T47D (cell line): ENCODE measurements at places on chromosomes 7 and 10.

DNA sequence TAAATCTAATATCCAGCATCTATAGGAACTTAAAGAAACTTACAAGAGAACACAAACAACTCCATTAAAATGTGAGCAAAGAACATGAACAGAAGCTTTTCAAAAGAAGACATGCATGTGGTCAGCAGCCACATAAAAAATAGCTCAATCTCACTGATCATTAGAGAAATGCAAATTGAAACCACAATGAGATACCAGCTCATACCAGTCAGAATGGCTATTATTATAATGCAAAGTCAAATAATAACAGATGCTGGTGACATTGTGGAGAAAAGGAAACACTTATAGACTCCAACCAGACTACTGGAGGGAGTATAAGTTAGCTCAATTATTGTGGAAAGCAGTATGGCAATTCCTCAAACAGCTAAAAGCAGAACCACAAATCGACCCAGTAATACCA, 1314.5 kb downstream of the XPNPEP1 start:
- no peak for DNase-seq

- no peak for DNase-seq
These were observed 342.9 kb downstream of the CALN1 start for GRCh38 chr7:72069263-72069662.

DNA sequence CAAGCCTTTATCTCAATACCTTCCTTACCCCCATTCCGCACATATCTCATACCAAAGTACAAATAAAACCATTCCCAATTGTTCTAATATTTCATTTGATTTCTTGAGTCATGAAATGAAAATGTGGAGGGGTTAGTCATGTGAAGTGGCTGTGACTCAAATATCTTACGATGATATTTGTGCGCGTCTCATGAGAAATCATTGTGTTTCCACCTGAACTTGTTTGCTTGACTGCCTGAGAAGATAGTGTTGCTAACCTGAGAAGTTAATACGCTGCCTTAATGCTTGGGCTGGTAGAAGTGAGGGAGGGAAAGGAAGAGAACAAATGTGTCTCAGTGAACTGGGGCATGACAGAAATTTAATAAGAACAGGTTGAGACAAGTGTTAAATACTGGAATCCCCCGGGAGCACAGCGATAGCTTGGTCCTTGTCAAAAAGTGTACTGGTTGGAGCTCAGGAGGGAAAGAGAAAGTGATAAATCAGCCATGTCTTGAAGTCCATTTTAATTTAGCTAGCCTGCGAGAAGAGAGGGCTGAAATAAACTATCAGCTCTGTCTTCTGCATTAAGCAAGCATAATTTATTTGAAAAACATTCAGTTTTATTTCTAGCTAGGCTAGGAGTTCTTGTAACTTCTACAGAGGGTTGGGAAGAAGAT, 7.2 kb upstream of the EPHA1 start:
- no peak for DNase-seq

DNA sequence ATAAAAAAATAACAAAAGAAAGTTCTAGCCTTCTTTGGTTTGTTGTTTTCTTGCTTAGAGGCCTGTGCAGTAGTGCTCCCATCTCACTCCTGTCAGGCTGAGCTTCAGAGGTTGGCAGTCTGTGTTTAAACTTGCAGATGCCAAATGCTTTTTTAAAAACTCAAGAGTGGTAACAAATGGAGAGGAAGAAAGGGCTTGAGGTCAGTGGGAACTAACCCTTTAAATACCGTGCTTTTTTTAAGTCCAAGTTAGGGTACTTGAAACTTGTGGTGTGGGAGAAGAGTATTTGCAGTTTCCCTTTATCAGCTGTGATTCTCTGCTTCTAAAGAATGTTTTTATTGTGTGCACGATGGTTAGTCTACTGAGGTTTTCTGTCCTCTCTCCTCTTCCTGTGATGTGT, 29.4 kb downstream of the ZRANB1 start:
- DNase-seq = no peak

GRCh38 chr7:151865070-151865670, 11.7 kb downstream of the PRKAG2 start:
- DNase-seq = no peak

DNA sequence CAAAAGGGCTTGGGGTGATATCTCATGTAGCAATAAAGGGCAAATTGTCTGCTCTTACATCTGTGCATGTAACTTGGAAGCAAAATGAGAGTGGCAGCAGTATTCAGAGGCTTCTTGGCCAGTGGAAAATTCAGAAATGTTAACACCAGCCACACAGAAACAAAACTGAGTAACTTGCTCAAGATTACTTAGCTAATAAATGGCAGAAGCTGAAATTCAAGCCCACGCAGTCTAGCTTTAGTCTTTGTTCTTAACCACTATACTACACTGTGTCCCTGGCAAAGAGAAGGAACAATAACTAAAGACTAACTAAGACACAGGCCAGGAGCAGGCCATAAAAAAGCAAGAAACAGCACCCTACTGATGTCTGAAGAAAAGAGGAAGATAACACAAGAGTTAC, 185.9 kb upstream of the ASAH2 start:
- DNase-seq = no peak

DNA sequence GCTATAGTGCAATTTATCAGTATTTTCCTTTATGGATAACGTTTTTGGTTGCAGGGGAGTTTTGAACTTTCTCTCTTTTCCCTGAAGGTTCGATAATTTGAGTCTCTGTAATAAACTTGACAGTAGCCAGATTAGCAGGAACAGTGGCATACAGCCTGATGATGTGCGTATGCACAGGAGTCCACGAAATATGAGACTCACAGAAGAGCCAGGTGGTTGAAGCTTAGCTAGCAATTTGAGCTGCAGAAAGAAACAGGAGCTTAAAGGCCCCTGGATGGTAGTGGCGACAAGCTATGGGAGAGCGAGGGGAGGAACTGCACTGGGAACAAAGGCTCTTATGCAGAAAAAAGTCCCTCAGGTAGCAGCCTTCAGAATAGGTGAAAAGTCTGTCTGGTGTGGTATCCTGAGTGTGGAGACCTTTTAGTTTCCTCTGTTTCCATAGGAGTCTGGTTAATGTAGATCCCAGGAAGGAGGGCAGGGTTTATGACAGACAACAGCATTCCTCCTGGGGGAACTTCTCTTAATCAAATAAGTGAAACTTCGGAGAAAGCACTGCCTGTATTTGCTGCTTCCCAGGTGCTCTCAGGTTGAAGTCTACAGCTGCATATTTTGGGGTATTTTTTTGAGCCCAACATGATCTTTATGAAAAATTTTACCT, 32.7 kb downstream of the FANK1 start:
- DNase-seq = no peak

DNA sequence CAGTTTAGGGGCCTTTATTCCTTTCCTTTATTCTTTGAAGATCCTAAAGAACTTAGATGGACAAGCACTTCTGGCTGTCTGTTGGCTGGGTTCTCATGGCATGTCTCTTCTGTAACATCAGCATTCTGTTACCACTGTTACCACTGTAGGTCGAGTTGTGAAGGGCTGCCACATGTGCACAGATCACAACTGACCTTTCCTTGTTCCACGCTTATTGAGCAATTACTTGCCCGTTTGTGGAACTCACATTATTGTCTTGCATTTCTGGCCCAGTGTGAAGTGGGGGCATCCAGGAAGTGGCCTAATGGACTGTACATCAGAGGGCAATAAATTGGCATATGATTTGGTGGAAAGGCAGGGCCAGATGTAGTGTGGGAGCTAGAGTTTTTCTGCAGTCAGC, 23.7 kb downstream of the GBF1 start:
- DNase-seq = no peak

- DNase-seq = no peak
These were observed 19.9 kb downstream of the HABP2 start for GRCh38 chr10:113572520-113573290.

- no peak for DNase-seq
These were observed 27.1 kb upstream of the TNRC18 start for GRCh38 chr7:5450549-5451327.

- DNase-seq = no peak
These were observed 22.1 kb downstream of the BAG3 start for GRCh38 chr10:119673271-119673670.

GRCh38 chr7:33562996-33563395, 342.3 kb upstream of the BMPER start:
- no peak for DNase-seq

- DNase-seq = no peak
These were observed 3.0 kb upstream of the FGF8 start for GRCh38 chr10:101778781-101779543.

DNA sequence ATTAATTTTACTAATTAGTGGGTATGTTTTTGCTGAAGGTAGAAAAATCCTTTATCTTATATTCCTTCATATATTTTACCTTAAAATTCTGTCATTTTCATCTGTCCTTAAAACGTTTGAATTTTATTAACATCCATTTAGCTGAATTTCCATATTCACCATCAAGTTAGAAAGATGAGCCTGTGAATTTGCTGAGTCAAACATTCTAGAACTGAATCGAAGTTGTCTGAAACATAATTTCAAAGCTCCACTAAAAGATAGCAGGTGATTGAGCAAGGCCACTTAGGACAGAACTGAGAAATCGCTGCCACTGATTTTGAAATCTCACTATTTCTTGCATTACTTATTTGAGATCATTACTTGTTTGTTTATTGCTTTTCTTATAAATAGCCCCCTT, 17.5 kb downstream of the HGF start:
- DNase-seq = no peak

GRCh38 chr10:78450807-78451485, 417.3 kb downstream of the RPS24 start:
- no peak for DNase-seq

DNA sequence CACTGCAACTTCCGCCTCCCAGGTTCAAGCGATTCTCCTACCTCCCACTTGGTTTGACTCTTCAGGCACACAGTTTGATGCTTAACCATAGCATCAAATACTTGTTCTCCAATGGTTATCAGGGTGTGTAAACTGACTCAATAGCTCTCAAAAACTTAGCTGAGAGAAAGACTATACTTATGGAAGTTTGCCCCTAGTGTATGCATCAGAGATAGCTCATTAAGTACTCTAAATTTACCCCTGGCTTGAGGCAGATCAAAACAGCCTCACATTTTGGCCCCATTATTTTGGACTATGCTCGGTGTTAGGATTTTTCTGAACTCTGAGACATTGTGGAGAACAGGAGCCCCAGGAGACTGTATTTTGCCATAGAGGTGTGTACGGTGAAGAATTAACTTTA, 40.8 kb upstream of the SLC35B4 start:
- no peak for DNase-seq

DNA sequence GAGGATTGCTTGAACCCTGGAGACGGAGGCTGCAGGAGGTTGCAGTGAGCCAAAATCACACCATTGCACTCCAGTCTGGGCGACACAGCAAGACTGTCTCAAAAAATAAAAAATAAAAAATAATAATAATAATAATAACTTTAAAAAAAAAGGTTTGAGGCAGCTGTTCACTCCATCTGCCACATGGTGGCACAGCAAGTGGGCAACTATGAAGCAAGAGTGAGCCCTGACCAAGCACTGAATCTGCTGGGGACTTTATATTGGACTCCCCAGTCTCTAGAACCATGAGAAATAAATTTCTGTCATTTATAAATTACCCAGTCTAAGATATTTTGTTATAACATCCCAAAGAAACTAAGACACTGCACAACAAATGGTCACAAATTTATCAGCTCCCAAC, 14.6 kb upstream of the BRI3 start:
- no peak for DNase-seq

DNA sequence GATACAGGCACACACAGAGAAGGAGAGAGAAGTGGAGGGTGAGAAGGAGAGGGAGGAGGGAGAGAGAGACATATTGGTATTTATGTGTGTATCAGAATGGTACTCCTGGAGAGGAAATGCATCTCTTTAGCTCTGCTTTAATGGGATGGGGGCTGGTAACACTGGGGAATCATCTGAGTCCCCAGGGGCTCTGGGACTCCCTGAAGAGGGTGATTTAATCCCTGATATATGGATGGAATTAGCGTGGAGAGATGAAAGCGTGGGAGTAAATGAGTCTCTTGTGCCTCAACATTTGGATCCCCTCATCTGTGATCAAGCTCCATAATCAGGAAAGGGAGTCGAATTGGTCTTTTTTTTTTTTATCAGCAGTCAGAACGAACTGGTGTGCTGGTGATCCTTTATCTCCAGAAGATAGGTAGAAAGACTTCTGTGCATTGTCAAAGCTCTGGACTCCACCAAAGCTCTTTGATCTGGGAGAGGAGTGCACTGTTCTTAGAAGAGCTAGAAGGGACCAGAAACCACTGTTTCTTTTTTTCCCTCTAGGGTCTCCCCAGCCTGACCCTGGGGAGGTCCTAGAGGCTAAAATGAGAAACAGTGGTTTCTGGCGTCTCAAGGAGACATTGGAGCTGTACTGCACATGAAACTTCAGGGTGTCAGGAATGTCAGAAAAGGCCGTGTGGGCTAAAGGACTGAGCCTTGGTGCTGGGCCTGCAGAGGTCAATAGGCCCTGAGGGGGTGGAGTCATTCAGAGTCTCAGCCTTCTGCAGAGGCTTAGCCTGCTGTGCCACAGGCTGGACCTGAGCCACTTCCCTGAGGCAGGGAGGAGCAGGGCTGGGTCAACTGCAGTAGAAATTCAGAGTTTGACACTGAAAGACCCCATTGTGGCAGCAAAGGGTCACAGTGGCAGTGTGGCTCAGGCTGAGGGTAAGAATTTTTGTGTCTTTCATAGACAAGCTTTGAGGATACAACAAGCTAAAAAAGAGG, 234.4 kb upstream of the SLC26A5 start:
- no peak for DNase-seq

GRCh38 chr10:17134737-17135260, 5.2 kb upstream of the CUBN start:
- DNase-seq = no peak

DNA sequence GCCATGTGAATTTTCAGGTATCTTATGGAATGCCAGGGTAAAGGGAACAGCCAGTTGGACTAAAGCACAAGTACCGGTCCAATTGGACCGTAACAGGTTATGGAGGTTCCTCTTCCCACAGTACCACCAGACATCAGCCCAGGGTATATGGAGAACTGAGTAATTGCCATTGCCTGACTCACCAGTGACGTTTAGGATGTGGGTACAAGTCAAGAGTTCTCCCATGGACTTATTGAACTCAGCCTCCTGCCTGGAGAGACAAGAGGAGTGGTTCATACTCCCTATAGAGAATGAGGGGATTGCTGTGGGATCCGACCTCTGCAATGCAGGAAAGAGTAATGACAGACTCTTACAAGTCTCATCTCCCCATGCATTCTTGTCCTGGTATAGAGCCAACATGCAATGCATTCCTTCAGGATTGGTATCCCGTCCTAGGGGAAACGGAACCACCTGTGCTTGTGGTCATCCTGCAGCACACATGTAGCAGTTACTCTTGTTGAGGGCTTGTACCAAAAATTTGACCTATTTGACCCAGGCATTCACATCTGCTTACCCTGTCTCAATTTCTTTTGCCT, 30.7 kb upstream of the ELOVL3 start:
- no peak for DNase-seq

GRCh38 chr10:97013983-97014382, 171.8 kb downstream of the SLIT1 start:
- no peak for DNase-seq
